Activated effector memory CD4-positive, alpha-beta T cell treated with Interleukin-2 at 50 U/mL for 16 hours (primary cell): ENCODE measurements at places on chromosomes 1 and 21.

- no peak for DNase-seq
These were observed 16.3 kb downstream of the ACBD6 start for GRCh38 chr1:180486092-180486491.

DNA sequence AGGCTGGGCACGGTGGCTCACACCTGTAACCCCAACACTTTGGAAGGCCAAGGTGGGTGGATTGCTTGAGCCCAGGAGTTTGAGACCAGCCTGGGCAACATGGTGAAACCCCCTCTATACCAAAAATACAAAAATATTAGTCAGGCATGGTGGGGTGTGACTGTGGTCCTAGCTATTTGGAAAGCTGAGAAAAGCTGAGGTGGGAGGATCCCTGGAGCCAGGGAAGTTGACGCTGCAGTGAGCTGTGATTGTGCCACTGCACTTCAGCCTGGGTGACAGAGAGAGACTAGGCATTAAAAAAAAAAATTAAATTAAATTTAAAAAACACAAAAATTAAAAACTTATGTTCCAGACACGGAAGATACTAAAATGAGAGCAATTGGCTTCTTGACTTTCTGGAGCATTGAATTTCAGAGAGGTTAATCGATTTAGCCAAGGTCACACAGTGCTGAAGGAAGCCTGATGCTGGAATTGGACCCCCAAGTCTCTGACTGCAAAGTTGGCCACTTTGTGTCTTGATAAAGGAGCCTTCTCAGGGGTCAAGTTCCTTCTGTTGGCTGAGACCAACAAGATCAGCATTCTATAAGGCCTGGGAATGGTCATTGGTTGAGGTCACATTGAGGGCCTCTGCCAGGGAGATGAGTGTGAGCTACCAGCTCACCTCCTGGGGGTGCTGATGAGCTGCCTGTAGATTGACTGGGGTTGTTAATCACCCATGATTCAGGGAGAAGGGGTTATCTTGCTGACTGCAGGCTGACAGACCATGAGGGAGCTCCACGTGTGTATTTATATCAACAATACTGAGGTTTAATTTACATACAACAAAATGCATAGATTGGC, 54.3 kb downstream of the RPS6KA1 start:
- DNase-seq: no peak

DNA sequence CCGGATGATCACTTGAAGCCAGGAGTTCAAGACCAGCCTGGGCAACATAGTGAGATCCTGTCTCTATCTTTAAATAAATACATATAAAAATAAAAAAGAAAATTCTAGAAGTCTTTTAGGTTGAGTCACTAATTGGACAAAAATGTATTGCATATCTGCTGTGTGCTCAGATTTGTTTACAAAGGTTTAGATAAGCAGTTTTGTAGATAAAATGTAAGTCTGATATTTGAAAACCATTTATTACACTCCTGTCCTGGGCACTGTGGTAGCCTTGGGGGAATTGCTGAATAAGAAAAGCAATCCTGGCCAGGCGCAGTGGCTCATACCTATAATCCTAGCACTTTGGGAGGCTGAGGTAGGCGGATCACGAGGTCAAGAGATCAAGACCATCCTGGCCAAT, 11.6 kb downstream of the GMEB1 start:
- no peak for DNase-seq

DNA sequence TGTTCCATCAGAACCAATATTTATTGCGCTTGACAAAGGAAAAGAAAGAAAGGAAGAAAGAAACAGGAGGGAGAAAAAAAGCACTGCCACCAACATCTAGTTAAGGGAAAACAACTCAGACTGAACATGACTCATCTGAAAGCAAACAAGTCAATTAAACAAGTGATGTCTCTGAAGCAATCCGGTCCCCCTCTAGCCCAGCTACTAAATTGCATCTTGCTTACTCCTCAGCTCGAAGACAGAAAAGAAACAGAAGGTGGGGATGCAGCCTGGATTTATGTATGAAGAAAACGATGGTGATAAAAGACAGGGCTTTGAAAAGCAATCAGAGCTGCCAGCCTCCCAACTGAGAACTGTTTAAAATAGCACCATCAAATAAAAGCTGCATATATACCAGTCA, 188.2 kb downstream of the OMA1 start:
- no peak for DNase-seq

- DNase-seq: no peak
These were observed 25.7 kb upstream of the GNG4 start for GRCh38 chr1:235675152-235675890.
